ENCODE measurements at places on chromosomes 2 and 18.

GRCh38 chr2:192098814-192099491 lies 95.8 kb downstream of the TMEFF2 start:
- no peak for DNase-seq

- no peak for DNase-seq
Observed at GRCh38 chr18:5093902-5094301, 103.2 kb downstream of the AKAIN1 start.

- DNase-seq: peak; percentile 97
Observed at GRCh38 chr2:222959358-222959757, 92.6 kb upstream of the KCNE4 start.

DNA sequence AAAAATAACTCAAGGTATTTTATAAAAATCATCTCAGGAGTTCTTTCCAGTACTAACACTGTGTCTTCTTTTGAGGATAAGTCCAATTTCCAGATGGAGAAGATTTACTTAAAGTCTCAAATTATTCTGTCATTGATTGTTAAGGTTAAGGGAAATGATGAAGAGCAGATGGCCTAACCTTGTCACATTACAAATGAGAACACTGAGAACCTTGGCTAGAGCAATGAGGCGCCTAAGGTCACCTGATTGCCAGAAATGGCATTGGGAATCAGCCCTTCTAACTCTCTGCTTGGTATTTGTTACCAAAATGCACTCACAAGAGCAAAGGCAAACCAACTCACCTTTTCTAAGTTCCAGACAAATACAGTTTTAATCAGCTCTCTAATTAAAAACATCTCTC lies 835.1 kb downstream of the RNF144A start:
- DNase-seq: no peak

DNA sequence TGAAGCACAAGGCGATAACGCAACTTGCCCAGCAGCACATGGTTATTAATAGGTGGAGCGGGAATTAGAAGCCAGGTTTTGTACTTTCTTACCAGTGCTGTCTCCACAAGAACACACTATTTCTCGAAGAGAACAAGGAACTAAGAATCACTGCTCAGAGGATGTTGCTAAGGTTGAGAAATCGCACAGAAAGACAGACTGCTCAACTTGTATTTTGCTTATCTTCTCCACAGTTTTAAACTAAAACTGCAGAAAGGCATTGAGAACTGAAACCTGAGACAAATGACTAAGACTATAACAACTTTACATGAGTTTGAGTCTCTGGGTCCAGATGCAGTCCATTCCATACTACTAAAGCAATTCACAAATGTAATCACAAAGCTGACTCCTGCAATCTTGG lies 6.2 kb downstream of the PRKD3 start:
- no peak for DNase-seq

- no peak for DNase-seq
Observed at GRCh38 chr18:13287372-13287771, 68.8 kb downstream of the LDLRAD4 start.

GRCh38 chr2:207260947-207261346 lies 95.2 kb upstream of the KLF7 start:
- no peak for DNase-seq

- no peak for DNase-seq
Observed at GRCh38 chr2:189486237-189486770, 45.0 kb downstream of the WDR75 start.

DNA sequence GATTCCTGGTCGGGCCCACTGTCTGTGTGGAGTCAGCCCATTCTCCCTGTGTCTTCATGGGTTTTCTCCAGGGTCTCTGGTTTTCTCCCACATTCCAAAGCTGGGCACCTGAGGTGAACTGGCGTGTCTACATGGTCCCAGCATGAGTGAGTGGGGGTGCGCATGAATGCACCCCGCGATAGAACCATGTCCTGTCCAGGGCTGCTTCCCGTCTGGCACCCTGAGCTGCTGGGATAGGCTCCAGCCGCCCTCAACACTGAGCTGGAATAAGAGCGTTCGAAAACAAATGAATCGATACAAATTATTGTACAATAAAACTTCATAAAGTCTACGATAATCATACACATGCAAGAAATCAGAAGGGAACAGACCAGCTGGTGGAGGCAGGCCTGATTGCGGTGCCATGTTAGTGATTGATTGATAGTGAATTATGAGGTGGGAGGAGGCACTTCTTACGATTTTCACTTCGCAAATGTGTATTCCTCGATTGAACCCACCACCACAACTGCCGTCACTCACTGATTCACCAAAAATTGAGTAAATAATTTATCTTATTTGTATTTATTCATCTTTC lies 186.6 kb downstream of the MGAT5 start:
- DNase-seq: no peak

- no peak for DNase-seq
Observed at GRCh38 chr2:238239543-238239862, 335 bp downstream of the HES6 start.

DNA sequence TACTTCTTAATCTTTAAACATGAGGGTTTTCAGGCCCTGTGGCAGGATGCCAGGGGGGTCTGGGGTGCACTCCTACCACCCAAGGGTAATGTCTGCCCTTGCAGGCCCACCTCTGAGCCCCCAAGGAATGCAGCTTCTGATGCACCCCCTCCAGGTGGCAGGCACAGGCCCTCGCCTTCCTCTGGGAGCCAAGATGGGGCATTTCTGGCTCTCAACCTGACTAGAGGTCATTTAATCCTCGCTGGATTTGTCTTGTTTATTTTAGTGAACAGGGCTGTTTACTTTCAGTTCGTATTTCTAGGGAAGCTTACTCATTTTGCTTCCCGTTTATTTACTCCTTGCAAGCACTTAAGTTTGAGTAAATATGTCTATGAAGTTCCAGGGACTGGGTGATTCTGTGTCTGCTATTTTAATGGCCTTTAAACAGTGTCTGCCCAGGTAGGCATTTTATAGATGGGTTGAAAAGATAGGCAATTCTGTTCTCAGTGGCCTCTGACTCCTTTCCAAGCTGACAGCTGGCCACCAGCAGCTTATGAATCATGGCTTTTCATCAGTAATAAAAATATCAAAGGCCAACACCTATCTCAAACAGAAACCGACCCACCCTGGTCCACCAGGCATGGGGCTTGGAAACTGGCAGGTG lies 11.1 kb upstream of the DNPEP start:
- no peak for DNase-seq

DNA sequence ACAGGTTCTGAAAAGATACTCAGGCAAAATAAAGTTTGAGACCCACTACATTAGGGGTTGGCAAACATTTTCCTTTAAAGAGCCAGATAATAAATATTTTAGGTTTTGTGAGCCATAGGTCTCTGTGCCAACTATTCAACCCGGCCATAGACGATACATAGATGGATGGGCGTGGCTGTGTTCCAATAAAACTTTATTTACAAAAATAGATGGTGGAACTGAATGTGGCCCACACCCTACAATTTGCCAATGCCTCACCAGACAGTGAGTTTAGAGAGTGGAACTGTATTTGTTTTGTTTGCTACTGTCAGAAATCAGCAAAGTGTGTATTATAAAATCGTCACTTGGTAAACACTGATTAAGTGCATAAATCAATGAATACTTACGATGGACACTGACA lies 78.0 kb downstream of the ACKR3 start:
- DNase-seq: no peak

- no peak for DNase-seq
Observed at GRCh38 chr2:171266102-171266501, 105.4 kb upstream of the TLK1 start.
